GM06990 (cell line): ENCODE measurements at places on chromosomes 1 and 21.

GRCh38 chr1:1349256-1350012 is at the start of gene DVL1:
TSS of gene DVL1 (minus strand) at chr1:1349418. CDS start at chr1:1349065, 353 bp downstream.
- peak; percentile 81 for DNase-seq

GRCh38 chr1:109056064-109056463 is 14.2 kb upstream of the WDR47 start:
- no peak for DNase-seq

DNA sequence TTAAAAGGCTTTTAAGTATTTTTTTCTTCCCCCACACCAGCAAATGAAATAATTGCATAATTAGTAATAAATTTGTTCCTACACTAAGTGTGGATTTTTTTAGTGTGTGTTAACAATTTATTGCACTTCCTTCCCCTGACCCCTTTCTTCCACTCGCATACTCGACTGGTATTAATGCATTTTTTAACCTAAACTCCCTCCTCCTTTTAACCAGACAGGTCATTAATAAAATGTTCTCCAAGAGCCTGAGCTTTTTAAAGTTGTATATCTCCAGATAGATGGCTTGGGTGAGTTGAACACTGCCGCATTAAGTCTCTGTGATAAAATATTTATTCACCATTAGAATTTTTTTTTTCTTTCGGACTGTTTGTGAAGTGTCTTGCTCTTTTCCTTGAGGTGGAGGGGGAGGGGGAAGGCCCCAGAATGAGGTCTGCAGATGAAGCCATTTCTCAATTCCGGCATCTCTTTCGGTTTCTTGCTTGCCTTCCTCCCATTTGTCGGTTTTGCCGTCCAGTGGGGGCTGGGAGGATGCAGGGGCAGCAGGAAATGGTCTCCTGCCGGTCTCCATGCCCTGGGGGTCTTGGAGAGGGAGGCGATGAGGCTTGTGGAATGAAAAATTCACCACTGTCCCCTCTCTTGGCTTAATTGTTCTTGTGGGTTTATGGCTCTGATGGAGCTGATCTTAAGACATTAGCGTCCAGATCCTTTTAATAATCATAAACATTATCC is 64.1 kb upstream of the ACTL8 start:
- no peak for DNase-seq

GRCh38 chr1:93695411-93696005 is 13.9 kb upstream of the BCAR3 start:
- DNase-seq, result no peak

GRCh38 chr21:15152591-15152990 is 87.8 kb upstream of the NRIP1 start:
- no peak for DNase-seq

GRCh38 chr1:90579212-90579802 is 137.8 kb downstream of the BARHL2 start:
- DNase-seq, result peak; percentile 5

DNA sequence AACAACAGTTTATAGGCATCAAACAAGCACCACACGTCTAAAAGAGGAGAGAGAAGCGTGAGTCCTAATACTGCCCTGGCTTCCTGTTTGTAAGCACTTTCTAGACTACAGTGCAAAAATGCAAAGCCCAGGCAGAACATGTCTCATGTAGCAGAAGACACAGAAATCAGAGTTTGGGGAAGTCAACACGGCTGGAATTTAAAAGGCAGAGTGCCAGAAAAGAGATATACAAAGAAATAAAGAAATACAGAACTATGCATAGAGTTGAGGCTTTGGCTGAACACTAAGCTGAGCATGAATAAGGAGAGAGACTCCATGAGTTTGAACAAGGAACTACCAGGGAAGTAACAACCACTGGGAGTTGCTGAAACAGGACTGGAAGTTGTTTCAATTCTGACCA is 566.6 kb upstream of the NR5A2 start:
- peak; percentile 8 for DNase-seq
